ENCODE measurements at places on chromosomes 7 and 10.

DNA sequence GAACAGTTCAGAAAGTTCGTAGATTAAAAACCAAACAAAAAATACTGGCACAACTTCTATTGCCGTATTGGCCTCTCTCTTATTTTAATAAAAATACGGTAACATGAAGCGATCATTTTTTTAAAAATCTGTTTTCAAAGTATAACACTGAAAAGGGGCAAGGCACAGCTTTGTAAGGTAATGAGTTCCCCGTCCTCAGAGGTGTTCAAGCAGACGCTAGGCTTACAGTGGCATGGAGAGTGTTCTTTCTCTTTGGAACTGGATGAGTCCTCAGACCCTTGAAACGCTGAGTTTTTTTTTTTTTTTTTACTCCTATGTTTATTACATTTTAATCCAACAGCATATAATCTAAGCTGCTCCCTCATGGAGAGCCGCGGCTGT is 7.8 kb downstream of the EN2 start:
- DNase-seq: no peak

GRCh38 chr7:27244488-27245123 is 2.0 kb downstream of the EVX1 start:
- DNase-seq: no peak

GRCh38 chr10:43229208-43230061 is 37.4 kb downstream of the RASGEF1A start:
- DNase-seq: peak; percentile 16

- no peak for DNase-seq
Observed at GRCh38 chr7:125467996-125468854, 538.6 kb upstream of the POT1 start.

All from activated naive CD4-positive, alpha-beta T cell treated with anti-CD3 and anti-CD28 coated beads, Interleukin-2, amount 50 U/mL, for 16 hours (primary cell).